NCI-H510A (cell line): ENCODE measurements at places on chromosomes 6 and 20.

DNA sequence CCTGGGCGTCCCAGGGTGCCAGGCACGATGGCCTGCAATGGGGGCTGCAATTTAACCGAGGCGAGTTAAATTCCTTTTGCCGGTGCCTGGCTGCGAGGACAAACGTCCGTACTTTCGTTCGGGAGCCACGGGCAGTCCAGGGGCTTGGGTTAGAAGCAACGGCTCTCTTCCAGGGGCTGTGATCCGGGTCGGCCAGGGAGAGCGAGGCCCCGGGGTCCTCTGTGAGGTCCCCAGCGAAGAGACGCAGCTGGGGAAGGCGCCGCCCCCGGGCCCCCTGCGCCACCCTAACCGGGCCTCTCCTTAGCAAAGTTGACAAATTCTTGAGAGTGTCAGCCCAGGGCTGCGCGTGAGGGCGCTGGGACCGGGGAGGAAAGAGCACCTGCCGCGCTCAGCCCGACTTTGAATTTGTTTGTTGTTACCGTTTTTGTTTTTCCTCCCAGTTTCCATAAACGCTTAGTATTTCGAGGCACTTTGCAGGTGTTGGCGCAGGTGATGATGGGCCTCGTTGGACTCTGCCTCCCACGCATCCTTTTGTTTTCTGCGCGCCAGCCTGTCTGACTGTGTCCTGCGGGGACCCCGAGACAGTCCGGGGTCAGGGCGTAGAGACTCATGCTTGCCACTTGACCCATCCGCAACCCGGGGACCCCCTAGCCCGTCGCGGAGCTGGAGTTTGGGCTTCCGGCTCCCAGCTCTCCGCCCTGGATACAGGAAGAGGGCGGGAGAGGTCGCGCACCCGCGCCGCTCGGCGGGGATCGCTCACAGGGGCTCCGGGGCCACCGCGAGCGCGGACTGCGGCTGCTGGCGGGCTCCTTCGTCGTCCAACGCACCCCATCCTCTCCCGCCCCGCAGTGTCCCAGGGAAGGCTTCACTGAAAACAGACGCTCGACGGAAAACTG, 5.8 kb downstream of the OLIG3 start:
- no peak for DNase-seq

GRCh38 chr20:59176812-59177211, 13.2 kb downstream of the ZNF831 start:
- DNase-seq: no peak

DNA sequence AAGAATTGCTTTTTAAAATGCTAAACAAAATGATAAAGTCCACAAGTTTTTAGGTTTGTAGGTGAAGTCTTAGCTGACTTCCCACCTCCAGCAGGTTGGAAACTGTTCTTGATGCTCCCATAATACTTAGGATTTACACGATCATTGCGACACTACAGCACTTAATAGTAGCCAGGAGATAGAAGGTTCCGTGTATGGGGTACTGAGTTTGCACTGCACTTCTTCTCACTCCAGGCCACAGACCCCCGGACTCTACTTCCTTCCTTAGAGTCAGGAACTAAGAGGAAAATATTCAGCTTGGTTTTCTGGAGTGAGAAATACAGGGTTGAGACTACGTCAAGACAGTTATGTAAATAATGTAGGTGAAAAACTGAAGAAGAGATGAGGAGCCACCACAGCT, 56.1 kb upstream of the SGK1 start:
- DNase-seq: no peak

GRCh38 chr6:145866456-145867396, 52.1 kb upstream of the FBXO30 start:
- DNase-seq: no peak

- no peak for DNase-seq
Observed at GRCh38 chr20:57883224-57883623, 173.4 kb upstream of the PMEPA1 start.

DNA sequence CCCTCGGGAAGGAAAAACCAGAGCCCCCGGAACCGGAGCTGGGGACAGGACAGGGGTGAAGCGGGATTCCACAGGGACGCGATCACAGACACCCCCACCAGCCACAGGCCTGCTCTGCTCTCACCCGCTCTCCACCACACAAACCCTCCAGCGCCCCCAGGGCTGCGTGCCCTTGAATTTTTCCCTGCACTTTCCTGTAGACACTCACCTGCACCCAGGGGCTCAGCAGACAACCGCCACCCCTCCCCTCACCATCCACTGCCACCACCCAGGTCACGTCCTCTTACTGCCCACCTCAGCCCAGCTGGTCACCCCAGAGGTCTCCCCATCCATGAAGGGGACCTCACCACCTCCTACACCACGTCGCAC, 631 bp downstream of the ULBP2 start:
- DNase-seq: no peak

GRCh38 chr6:62670490-62671223, 384.6 kb upstream of the KHDRBS2 start:
- no peak for DNase-seq

DNA sequence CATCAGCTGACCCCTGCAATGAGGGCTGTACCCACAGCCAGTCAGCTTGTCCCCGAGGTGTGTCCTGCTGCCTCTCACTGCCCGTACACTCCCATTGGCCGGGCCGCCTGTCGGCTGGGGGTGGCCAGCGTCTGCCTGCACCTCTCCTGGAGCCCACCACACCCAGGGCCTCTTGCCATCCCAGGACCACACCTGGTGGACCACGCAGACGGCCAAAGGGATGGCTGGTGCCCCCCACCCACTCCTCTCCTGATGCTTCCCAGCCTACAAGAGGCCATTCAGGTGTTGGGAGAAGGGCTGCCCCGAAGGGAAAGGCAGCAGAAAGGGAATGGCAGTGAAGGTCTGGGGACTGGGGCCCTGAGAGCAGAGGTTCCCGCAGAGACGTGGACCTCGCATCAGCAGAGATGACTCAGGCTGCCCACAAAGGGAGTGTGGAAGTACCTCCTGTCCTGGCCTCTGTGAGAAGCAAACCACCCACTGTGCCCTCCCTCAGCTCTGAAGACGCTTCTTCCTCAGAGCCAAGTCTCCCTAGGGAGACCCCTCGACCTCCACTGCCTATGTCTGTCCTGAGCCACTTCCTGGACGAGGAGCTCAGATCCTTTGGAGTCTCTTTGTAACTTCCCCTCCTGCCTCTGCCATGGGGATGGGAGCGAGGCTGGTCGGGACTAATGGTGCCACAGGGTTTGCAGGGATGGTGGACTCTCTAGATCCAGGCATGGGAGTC, 60.9 kb downstream of the PYGB start:
- no peak for DNase-seq

DNA sequence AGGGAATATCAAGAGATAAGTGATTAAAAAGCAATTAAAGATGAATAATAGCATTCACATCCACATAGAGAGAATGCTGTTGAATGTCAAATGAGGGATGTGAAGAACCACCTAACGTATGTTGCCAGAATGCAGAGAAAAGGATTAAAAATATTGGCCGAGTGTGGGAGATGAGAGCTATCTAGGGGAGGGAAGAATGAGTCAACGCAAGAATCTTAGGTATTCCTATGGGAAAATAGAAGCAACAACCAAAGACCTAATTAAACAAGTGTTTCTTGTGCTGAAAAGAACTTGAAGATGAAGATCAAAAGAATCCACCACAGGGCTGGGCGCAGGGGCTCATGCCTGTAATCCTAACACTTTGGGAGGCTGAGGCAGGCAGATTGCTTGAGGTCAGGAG, 12.2 kb upstream of the RSPH3 start:
- DNase-seq: no peak

GRCh38 chr20:40705413-40705812, 16.4 kb upstream of the MAFB start:
- no peak for DNase-seq

- no peak for DNase-seq
Observed at GRCh38 chr6:8674126-8674525, 238.8 kb upstream of the SLC35B3 start.

DNA sequence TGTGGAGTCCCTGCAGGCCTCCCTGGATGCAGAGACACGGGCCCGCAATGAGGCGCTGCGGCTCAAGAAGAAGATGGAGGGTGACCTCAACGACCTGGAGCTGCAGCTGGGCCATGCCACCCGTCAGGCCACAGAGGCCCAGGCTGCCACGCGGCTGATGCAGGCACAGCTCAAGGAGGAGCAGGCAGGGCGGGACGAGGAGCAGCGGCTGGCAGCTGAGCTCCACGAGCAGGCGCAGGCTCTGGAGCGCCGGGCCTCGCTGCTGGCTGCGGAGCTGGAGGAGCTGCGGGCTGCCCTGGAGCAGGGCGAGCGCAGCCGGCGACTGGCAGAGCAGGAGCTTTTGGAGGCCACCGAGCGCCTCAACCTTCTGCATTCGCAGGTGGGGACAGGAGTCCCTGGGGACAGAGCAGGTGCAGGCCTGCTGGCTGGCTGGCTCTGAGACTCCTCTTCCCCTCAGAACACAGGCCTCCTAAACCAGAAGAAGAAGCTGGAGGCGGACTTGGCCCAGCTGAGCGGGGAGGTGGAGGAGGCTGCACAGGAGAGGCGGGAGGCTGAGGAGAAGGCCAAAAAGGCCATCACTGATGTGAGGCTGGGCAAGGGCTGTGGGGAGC, 44.7 kb downstream of the MYH7B start:
- no peak for DNase-seq

GRCh38 chr6:38625217-38625616, 14.5 kb downstream of the BTBD9 start:
- DNase-seq: no peak

- DNase-seq: no peak
Observed at GRCh38 chr6:134199848-134200606, 117.9 kb downstream of the SGK1 start.

DNA sequence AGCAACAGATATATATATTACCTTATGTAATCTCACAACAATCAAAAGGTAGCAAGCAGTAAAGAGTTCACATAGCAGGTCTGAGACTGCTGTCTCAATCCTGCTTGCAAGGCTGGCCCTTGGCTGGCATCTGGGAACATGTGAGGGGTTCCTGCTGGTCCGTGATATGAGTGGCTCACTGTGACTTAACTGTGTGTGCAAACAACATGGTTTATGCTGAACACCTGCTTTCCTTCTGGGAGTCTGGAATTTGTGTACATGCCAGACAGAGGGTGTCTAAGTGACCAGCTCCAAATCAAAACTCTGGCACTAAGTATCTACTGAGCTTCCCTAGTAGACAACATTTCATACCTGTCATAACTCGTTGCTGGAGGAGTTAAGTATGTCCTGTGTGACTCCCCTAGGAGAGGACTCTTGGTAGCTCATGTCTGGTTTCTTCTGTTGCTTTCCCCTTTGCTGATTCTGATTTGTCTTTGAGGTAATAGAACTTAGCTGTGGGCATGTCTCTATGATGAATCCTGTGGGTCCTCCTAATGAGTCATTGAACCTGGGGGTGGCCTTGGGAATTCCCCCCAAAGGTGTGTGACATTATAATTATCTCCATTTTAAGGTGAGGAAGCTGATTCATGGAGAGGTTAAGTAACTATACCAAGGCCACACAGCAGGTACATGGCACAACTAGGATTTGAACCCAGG, 131.6 kb upstream of the NEDD9 start:
- no peak for DNase-seq

- DNase-seq: no peak
Observed at GRCh38 chr6:68756454-68757375, 121.6 kb downstream of the ADGRB3 start.

GRCh38 chr6:122798099-122798641, 9.1 kb downstream of the SMPDL3A start:
- DNase-seq: no peak

DNA sequence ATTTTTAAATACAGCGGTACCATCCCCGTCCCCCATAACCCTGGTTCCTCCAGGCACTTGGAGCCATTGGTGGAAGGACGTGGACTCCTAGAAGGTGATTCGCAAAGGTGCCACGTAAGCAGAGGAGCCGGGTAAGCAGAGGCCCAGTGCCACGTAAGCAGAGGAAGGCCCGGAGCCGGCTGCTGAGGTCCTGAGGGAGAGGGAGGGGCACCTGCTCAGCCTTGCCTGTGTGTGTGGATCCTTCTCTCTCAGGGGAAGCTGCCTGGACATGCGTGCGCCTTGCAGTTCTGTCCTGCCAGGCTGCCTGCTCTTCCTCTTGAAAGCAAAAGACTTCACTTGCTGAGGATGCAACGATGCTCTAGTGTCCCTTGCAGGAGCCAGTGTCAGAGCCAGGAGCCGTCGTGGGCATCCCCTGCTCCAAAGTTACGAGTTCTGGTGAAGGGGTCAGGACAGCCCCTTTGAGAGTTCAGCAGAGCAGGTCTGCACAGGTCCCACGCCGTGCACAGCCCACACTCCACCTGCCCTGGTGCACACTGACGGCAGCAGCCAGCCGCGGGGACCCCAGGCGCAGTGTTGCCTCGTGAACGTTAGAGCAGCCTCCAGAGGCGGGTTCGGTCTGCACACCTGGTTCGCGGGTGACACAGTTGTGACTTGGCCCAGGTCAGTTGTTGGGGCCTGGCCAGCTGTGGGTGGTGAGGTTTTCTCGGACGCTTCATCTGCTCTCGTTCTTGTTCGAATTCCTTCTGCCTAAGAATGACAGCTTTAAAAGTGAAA, 1.9 kb upstream of the NKAIN4 start:
- no peak for DNase-seq

GRCh38 chr20:14896569-14896968, 559.2 kb upstream of the FLRT3 start:
- no peak for DNase-seq

GRCh38 chr6:129662406-129662766, 47.6 kb downstream of the ARHGAP18 start:
- DNase-seq: no peak

DNA sequence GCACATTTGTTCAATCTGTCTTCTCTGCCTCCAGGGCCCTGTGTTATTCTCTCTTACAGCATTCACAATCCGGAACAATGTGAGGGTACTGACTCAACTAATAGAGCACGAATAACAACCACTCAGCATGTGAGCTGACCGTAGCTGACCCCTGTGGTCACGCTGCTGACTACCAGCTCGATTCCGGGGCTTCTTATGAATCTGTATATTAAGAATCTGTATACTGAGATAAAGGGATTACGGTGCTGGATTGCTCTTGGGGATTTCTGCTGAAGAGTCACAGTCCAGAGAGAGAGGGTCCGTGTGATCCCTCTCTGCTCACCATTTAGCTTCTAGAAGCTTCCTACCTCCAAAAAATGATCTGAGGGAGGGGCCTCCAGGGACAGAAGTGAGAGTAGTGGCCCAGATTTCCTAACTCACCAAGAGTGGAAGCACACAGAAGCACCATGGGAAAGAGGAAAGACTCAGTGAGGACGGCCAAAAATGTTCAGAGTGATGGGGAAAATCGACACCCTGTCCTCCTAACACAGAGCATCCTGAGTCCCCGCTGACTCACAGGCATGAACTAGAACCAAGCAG, 156.2 kb downstream of the THBS2 start:
- no peak for DNase-seq

DNA sequence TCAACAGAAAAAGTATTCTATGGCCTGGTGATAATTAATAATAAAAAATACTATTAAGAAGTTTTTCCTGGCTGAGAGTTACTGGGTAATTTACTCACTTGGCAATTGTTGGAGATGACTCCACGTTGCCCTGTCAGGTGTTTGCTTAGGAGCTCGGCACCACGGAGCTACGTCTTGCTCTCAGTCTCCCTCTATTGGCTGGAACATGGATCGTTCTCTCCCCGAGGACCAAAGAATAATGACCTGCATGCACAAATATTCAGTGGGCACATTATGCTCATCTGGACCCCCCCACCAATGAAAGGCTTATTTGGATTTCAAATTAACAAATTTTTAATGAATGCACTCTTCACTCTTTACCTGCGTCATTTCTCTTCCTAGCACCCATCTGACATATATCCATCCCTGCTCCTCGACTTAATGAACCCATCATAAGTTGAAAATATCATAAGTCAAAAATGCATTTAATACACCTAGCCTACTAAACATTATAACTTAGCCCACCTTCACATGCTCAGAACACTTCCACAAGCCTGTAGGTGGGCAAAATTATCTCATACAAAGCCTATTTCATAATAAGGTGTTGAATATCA, 71.0 kb upstream of the CD83 start:
- no peak for DNase-seq

GRCh38 chr6:24545183-24545582, 50.4 kb downstream of the ALDH5A1 start:
- DNase-seq: no peak
